ENCODE measurements at places on chromosomes 7 and 10.

GRCh38 chr10:113427236-113427735, 125.6 kb upstream of the HABP2 start:
- DNase-seq = no peak

- DNase-seq = no peak
Measured at GRCh38 chr7:147756300-147756699, 834.3 kb upstream of the C7orf33 start.

- DNase-seq = no peak
Measured at GRCh38 chr7:33143996-33144718, 14.8 kb downstream of the BBS9 start.

GRCh38 chr10:79905322-79906314, 43.3 kb downstream of the SFTPD start:
- DNase-seq = no peak

GRCh38 chr7:138825049-138825721, 27.2 kb upstream of the ATP6V0A4 start:
- no peak for DNase-seq

DNA sequence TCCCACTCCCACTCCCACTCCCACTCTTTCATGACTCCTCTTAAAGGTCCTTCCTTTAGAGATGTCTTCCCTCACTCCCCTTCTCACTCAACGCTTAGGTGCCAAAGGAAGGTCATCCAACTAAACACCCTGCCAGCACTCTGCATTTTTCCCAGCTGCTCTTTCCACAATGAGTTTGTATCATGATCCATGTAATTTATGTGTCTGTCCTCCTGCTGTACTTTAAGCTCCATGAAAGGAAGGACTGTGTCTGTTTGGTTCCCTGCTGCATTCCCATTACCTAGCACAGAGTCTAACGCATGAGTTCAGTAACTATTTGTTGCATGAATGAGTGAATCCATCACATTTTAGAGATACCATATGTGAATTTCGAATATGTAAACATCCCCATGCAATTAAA, 252.7 kb downstream of the KIF20B start:
- DNase-seq = no peak

DNA sequence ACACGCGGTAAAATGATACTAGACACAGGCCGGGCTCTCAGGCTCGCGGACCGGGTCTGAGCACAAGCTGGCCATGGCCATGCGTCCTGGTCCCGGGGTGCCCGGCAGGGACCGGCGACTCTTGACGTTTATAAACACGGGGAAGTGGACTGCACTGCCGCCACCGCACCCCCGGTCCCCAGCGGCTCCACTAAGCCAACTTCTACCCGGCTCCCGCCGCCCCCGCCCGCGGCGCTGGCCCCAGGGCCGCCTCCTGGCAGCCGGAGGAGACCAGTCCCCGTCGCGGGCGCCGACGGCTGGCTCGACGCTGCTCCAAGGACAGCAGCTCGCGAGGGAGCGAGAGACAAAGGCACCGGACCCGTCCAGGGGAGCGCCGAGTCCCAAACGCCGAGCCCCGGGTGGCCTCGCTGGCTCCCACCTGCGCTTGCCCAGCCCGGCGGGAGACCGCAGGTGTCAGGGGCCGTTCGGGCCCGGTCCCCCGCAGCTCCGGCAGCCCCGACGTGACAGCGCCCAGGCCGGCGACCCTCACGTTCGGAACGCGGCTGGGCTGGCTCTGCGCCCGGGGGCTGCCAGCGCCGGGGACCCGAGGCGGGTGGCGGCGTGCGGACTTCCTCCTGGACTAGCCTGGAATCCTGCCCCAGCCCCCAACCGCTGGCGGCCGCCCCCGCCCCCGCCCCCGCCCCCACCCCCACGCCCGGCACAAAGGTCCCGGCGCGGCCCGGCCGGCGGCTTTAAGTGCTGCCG, 517 bp downstream of the ITGB1 start:
- DNase-seq = no peak

DNA sequence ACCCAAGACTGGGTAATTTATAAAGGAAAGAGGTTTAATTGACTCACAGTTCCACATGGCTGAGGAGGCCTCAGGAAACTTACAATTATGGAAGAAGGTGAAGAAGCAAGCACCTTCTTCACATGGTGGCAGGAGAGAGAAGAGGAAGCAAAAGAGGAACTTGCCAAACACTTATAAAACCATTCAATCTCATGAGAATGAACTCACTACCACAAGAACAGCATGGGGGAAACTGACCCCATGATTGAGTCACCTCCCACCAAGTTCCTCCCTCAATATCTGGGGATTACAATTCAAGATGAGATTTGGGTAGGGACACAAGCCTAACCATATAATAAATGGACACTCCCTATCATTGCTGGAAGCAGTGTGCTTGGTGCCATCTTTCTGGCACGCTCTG, 506.3 kb downstream of the CALN1 start:
- no peak for DNase-seq

- no peak for DNase-seq
Measured at GRCh38 chr7:119918185-119918584, 354.8 kb upstream of the KCND2 start.

GRCh38 chr7:28807396-28807994, 150.6 kb downstream of the TRIL start:
- no peak for DNase-seq

DNA sequence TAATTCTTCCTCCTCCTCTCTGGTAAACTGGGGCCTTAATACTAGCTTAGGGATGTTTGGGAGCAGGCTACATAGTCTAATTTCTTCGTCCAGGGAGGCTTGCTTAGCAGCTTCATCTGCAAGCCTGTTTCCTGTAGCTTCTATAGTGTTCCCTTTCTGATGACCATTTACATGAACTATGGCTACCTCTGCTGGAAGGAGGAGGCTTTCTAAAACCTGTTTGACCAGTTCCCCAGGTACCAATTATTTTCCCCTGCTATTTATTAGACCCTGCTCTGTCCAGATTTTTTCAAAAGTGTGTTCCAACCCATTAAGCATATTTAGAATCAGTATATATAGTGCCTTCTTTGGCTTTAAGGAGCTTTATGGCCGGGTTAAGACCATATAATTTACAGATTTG, 38.8 kb upstream of the DNAH11 start:
- DNase-seq = no peak

GRCh38 chr10:21300551-21300950, 224.9 kb downstream of the SKIDA1 start:
- no peak for DNase-seq
